ENCODE measurements at places on chromosomes 16 and 17.

- no peak for DNase-seq
These were observed 336.0 kb upstream of the EEF2KMT start for GRCh38 chr16:5433587-5433986.

DNA sequence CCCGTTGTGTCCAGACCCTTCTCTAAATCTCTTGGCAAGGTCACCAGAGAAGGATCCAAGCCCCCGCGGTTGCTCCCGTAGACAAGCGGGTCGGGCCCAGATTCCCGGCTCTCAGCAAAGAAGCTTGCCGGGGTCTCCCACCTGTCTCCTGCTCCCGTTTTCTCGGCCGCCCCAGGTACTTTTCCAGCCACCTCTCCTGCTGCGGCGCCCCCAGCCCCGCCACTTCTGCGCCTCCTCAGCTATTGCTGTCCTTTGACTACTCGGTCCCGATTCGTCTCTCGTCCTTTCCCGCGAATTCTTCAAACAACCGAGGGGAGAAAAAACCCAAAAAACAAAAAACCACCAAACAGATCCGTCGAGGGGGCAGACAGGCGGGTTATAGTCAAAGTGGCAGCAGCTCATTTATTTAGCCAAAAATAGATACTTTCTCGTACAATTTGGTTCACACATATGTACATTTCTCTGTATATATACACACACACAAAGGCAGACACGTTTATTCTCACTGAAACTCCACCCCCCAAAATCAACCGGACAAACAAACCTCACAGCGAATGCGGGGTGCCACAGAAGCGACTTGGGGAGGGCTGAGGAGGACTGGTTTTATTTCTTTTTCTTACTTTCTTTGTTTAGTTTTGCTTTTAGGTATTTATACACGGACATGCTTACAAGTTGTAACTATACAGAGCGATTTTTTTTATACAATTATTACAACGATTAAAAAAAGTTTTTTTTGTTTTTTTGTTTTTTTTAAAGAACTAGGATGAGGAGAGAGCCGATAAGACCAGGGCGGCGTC, 3.5 kb downstream of the IRX3 start:
- DNase-seq = no peak

- no peak for DNase-seq
These were observed 208.4 kb downstream of the IRF8 start for GRCh38 chr16:86107215-86107825.

- DNase-seq = no peak
These were observed 10.1 kb downstream of the KSR1 start for GRCh38 chr17:27466376-27466742.

GRCh38 chr17:68581863-68582645, 19.1 kb downstream of the FAM20A start:
- DNase-seq = no peak

GRCh38 chr16:3474136-3474779, 21.0 kb downstream of the C16orf90 start:
- no peak for DNase-seq

DNA sequence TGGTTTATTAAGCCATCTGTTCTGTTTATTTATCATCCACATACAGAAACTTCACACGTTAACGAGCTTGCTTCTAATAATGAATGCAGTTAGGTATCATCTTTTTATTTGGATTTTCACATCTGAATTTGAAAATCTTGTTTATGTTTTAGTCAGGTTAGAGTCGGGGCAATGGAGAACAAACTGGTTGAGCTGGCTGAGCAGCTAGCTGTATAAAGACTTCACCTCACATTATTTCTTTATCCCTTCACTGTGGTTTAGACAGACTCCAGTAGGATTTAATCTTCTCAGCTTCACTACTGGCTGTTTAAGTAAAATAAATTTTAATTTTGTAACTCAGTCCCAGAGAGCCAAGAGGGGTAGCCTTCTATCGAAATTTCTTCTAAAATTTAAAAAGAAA, 415.9 kb downstream of the RBFOX1 start:
- no peak for DNase-seq

DNA sequence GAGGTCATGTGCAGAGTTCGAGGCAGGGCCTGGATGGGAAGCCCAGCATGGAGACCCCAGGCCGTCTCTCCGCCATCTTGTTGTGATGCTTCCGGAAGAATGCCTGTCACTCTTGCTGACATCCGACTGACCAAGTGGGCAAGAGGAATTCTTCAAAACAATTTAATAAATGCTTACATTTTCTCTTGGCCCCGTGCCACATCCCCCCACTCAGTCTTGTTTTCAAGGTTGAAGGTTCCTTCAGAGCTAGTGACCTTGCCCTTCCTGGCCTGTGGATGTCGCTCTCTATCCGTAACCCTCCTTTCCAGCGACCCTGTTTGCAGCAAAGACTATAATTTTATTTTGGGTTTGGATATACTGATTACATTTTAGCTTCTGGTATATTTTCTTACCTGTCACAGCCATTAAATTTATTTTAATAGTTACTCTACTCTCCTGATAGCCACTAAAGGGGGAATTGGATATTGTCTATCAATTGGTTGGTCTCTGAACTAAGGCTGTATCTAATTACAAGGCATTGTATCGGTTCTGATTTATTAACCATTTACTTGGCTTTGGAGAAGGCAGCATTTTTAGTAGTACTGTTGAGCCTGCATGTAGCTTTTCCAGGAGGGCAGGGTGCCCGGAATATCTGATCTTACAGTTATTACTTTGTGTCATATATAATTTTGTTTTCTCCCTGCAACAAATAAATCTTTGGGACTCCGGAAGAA, 264.5 kb downstream of the WWOX start:
- DNase-seq = no peak

- no peak for DNase-seq
These were observed 44.9 kb downstream of the MEOX1 start for GRCh38 chr17:43616852-43617251.
